Gastroesophageal sphincter (tissue), 4 donors: ENCODE measurements at places on chromosomes 2 and 18.

GRCh38 chr2:204835786-204836185 is 290.5 kb downstream of the PARD3B start:
- no peak for ATAC-seq

DNA sequence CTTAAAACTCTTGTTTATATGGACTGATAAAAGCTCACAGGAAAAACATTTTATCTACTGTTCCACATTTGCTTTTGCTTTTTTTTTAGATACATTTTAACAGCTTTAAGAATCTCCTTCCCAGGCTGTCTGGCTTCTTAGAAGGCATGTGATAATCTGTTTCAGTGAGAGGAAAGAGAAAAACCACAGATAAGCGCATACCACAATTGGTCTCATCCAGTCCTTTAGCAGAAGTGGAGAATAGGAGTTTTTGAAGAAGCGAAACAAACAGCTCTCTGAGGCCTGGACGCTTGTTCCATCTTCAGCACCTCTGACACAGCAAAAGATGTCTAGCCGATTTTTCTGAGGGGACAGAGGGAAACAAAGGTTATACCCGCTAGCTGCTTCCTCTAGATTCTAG is 37.6 kb downstream of the RMC1 start:
- ATAC-seq: no peak

- ATAC-seq: no peak
These were observed 130.7 kb downstream of the MREG start for GRCh38 chr2:215882689-215883088.

DNA sequence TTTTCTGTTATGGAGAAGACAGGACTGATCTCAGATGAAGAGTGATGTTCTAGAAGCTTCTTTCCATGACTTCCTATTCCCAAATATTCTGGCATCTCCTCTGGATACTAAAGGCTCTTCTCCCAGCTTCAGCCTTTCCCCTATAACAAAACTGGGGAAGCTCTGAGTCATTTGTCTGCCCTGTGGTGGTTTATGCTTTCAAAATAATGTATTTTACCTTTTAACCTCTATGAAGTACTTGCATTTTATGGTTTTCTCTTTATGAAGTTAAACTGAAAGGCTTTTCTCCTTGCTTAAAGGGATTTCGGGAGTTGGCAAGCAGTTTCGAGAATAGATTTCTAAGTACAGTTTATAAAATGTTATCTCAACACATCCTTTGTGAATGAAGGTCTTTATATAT is 104.4 kb downstream of the TANC1 start:
- no peak for ATAC-seq

- no peak for ATAC-seq
These were observed 158.3 kb downstream of the LDLRAD4 start for GRCh38 chr18:13376841-13377351.

DNA sequence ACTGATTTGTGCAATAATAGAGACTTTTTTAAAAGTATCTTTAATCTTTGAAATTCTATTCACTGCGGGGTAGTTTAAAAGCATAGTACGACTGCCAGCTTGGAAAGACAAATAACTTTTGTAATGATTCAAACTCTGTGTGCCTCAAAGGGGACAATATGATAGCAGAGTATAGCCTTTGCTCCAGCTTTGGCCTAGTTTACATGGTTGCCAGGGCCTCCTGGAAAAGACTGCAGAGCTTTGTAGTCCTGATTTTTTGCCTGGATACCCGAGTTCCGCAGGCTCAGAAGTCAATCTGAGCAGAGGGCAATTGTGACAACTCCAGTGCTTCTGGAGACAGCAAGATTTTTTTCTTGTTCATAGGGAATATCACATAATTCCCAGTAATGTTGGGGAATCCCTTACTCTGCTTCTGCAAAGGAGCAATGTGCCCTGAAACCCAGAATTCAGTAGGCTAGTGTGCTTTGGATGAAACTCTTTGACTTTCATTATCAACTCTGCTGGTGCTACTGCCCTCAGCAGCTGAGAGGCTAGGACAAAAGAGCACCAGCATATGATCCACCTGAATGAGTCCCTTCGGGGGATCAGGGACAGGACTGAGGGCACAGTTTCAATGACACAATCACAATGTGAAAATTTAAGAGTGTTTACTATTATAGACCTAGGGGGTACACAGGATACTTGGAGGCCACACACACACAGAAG is 768.1 kb downstream of the TMEM182 start:
- no peak for ATAC-seq

GRCh38 chr18:31678425-31678824 is 6.0 kb downstream of the B4GALT6 start:
- ATAC-seq: no peak

GRCh38 chr2:191721331-191721730 is 43.4 kb downstream of the NABP1 start:
- ATAC-seq: no peak

GRCh38 chr2:126657148-126657635 is 1.2 kb downstream of the GYPC start:
- peak; percentile 52 for ATAC-seq

GRCh38 chr2:140248623-140249022 is 1468.4 kb upstream of the NXPH2 start:
- peak; percentile 50 for ATAC-seq

DNA sequence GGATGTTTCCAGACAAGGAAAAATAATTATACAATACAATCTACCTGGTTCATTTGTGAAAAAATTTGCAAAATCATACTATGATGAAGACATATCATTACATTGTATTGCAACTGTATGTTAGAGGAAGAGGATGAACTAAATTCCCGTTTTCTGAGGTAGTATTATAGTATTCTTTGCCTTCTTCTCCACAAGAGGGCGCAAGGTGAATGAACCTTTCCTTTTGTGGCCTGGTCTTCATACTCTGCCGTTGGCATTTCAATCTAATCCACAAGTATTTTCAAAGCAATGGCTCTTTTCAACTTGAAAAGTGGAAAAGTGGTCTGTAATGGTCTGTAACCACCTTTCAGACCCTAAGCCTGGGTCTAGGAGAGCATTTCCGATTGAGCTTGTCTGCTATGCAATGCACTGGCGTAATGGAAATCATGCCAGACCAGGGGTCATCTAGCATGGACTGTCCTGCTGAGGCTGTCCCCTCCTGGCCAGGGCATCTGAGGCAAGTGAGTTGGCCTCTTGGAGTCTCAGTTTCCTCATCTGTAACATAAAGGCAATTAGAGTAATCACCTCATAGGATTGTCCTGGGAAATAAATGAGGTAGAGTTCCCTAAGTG is 30.8 kb upstream of the ZNF396 start:
- ATAC-seq: peak; percentile 68

DNA sequence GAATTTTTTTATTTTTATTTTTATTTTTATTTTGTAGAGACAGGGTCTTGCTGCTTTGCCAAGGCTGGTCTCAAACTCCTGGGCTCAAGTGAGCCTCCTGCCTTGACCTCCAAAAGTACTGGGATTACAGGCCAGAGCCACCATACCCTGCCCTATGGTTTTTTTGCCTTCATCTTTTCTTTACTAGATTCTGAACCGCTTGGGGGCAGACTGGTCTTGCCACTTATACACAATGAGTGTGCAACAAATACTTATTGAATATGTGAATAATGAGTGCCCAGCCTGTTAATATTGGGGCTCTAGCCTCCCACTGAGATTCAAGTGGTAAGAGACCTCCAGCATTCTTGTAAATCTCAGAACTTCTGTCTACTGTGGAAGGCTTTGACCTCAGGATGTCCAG is 3.9 kb downstream of the NCK2 start:
- no peak for ATAC-seq

DNA sequence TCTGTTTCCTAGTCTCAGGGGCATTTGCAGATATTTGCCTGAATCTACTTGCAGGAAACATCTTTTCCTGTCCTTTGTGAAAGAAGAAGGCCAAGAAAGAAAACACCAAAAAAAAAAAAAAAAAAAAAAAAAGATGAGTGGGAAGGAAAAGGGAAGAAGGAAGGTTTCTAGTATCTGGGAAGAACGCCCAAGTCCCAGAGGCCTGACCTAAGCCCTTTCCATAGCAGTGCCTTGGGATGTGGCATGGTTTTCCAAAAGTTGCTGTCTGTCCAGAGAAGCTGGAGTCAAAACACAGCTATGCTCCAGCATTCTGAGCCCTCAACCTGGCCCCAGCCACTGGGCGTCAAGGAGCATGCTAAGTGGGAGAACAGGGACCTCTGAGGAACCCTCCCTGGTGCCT is 123.5 kb downstream of the INHBB start:
- ATAC-seq: peak; percentile 14

GRCh38 chr18:45837283-45838070 is 12.0 kb downstream of the SIGLEC15 start:
- ATAC-seq: peak; percentile 50

DNA sequence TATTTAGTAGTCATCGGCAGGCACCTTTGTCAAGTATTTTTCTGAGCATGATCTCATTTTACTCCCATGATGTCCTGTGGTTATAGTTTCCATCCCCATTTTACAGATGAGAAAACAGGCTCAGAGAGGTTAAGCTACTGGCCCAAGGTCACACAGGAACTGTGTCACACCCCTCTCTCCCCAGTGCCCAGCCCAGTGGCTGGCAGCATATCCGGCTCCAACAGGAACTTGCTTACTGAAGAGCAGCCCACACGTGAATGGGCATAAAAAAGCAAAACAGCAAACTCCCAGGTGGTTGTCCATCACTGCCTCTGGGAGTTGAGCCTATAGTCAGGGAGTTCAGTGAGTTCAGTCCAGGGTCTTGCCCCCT is 8.3 kb upstream of the KLF11 start:
- no peak for ATAC-seq

GRCh38 chr18:60162388-60162787 is 210.2 kb downstream of the MC4R start:
- no peak for ATAC-seq

DNA sequence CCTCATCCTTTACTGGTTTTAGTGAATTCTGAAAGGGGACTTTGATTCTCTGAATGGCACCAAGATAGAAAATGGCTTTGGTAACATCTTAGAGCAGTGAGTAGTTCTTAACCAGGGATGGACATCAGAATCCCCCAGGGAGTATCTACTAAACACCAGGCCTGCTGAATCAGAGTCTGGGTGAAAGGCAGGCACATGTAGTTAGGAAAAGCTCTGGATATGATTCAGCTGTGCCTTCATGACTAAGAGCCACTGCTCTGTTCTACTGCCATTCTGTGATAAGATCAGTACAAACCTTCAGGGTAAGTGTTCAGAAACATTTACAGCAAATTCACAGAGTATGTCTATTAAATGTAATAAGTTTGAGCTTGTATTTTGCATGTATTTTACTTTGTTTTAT is 46.2 kb upstream of the B3GNT2 start:
- peak; percentile 28 for ATAC-seq

- ATAC-seq: no peak
These were observed 65.8 kb downstream of the EMILIN2 start for GRCh38 chr18:2912357-2913299.

DNA sequence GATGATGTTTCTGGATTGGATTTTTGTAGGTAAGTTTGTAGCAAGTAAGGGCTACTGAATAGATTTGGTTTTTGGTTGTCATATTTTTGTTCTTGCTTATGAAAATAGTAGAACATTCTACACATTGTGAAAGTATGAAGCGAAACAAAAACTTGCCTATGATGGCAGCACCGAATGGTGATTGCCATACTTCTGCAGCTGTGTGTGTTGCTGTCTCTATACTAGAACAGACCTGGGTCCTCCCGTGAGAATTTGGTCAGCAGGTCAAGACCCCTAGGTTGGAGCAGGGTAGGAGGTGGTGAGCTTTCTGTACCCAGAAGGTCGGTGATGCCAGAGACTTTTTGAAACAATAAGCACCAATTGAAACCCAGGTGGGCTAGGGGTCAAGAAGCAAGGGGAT is 322.6 kb downstream of the PRKCE start:
- ATAC-seq: no peak

DNA sequence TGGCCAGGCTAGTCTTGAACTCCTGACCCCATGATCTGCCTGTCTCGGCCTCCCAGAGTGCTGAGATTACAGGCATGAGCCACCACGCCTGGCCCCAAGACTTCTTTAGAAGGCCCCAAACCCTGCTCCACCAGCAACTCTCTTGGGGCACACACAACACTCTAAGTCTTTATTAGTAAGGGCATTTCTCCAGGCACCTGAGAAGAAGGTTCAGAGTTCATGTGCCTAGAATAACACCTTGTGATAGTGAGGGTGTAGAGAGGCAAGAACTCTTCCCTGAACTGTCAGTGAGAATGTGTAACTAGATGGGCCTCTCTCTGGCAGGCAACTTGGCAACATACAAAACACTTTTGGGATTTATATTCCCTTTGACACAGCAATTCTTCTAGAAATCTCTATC is 43.8 kb downstream of the SH2D6 start:
- ATAC-seq: no peak

DNA sequence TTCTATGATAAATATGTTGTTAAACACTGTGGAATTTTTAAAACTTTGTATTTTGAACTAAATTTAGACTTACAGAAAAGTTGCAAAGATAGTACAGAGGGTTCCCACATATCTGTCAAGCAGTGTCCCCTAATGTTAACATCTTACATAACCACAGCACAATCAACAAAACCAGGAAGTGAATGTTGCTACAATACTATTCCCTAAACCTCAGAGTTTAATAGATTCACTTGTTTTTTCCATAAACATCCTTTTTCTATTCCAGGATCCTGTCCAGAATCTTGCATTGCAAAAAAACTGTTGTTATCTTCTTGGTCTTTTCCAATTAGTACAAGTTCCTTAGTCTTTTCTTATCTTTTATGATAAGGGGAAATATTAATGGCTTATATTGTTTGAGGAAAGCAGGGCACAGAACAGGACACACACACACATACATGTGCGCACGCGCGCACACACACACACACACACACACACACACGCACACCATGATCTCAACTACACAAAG is 251.1 kb upstream of the TRIB2 start:
- ATAC-seq: peak; percentile 43

DNA sequence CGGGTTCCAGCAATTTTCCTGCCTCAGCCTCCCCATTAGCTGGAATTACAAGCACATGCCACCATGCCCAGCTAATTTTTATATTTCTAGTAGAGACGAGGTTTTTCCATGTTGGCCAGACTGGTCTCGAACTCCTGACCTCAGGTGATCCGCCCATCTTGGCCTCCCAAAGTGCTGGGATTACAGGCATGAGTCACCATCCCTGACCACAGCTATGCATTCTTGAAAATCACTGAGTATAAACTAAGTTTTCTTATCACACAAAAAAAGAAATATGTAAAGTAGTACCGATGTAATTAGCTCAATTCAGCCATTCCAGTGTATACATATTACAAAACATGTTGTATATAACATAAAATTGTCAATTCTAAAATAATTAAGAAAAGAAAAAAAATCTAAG is 232.7 kb downstream of the MBD2 start:
- no peak for ATAC-seq

GRCh38 chr2:22842205-22842869 is 542.6 kb upstream of the KLHL29 start:
- ATAC-seq: no peak

- no peak for ATAC-seq
These were observed 72.2 kb downstream of the PLB1 start for GRCh38 chr2:28568036-28568435.

DNA sequence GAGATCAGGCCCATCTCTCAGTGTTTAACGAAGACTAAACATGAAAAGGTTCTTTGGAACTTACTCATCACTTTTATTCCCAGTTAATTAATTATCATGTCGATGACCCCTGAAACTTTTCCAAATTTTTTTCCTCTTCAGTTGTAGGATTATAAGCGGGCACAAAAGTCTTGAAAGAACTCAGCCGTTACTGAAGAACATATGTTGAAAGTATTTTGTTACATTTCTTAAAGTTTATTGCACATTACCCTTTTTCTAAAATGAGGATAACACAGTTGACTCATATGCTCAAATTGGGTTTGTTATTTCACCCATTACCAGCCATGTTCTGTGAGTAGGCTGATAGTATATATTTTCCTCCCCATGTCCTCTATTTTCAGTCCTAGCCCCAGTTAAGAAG is 75.9 kb upstream of the COL3A1 start:
- no peak for ATAC-seq
